ENCODE measurements at places on chromosomes 7 and 10.

- DNase-seq, result no peak
Observed at GRCh38 chr7:53520841-53521240, 485.4 kb downstream of the POM121L12 start.

- no peak for DNase-seq
Observed at GRCh38 chr10:35212856-35213255, 86.2 kb downstream of the CREM start.

GRCh38 chr7:129824291-129825208, 128.2 kb downstream of the UBE2H start:
- peak; percentile 14 for DNase-seq

- DNase-seq, result no peak
Observed at GRCh38 chr10:78812571-78813318, 256.0 kb upstream of the ZMIZ1 start.

- DNase-seq, result no peak
Observed at GRCh38 chr7:128373606-128374005, 12.1 kb upstream of the PRRT4 start.
